CD4-positive, alpha-beta memory T cell (primary cell): ENCODE measurements at places on chromosomes 3 and 15. TPM values are rescaled to one million over a fixed set of nuclear protein-coding genes. Genes with fewer than 3 reads are reported as not detected.

LAMB2 gene
- polyA plus RNA-seq = not detected

MTMR10 gene
- polyA plus RNA-seq = 2.7 TPM

LIPC gene
- polyA plus RNA-seq = 2.4 TPM

AHSG gene
- polyA plus RNA-seq = not detected

A4GNT gene
- polyA plus RNA-seq = not detected

CYP8B1 gene
- not detected for polyA plus RNA-seq

SPTBN5 gene
- not detected for polyA plus RNA-seq

ACSBG1 gene
- not detected for polyA plus RNA-seq
